ENCODE measurements at places on chromosomes 3 and 15.

GRCh38 chr15:29289173-29289572 is 19.6 kb upstream of the NSMCE3 start:
- DNase-seq: no peak

DNA sequence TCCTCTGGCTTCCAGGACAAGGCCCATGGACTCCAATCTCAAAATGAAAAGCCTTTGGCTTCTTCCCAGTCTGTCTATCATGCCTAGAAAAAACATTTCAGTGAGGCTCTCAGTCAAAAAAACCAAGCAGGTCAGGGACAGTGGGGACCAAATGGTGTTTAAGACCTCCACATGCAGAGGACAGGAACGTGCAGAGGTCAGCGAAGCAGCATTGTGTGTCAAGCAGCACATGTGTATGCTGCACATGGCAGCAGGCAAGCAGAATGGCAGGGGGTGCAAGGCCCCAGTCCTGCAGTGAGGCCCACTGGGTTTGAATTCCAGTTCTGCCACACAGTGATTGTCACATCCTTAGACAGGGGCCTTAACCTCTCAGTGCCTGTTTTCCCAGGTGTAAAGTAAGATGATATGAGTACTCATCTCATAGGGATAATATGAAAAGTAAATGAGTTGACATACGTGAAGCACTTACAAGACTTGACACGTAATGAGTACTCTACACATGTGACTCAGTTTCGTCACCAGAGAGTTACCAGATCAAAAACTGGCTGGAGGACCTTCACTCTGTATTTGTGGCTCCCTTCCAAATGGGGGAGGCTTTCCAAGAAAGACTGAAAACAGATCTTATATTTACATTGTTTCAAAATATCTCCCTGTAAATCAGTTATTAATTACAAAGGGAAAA is 11.2 kb downstream of the STIMATE start:
- no peak for DNase-seq

DNA sequence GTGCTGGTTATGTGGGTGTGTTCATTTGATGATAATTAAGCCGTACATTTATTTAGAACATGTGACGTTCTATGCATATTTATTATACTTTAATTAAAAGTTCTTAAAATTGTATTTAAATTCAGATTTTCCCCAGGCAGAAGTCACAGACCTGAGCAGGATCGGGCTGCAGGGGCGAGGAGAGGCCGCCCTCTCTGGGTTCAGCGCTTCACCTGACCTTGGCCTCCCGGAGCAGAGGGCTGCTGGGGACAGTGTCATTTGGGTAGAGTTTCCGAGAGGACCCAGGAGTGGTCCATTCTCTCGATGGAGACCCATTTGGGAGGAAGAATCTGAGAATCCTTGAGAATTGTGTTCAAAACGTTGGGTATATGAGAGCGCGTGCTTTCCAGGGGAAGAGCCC is 12.0 kb upstream of the TOPBP1 start:
- DNase-seq: no peak

DNA sequence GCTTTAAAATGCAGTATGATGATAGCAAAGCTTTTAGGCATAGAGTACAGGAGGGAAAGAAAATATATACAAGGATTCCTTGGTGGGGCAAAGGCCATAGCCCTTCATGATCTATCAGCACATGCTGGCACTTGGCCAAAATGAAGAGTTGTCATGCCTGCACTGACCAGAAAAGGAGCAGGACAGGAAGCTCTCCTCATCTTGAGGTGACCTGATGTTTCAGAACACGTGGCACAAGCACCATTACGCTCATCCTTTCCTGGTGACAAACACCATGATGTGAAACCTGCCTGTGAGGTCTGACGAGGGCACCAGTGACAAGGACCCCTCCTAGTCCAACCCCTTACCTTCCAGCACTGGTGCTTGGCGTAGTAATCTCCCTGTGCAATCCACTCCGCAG is 77.9 kb upstream of the DCLK3 start:
- DNase-seq: no peak

DNA sequence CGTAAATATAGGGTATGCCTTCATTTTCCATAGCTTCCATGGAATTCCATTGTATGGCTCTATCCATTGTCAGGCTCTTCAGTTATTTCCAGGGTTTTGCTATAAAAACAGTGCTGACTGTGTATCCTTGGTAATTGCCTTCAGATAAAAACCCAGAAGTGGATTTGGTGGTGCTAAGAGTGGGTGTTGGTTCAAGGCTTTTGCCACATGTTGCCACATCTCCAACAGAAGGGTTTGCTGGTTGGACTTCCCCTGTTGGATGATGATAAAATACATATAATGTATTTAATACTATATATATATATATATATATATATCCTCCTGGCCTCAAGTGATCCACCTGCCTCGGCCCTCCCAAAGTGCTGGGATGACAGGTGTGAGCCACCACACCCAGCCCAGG is 97.8 kb downstream of the FLNB start:
- DNase-seq: no peak

DNA sequence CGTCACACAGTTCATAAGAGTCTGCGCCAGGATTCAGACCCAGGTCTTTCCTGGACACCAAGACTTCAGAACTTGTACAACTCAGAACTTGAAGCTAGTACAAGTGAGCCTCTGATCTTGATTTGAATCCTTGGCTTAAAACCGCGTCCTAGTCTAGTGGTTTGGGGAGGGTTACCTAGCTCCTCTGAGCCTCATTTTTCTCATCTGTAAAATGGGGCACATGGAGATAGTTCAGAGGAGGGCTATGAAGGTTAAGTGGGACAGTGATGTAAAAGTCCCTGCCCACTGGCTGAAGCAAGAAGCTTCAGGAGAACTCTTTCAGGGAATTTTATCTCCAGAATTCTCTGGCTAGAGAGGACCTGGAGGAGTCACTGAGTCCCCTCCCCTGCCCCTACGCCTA is 48.7 kb upstream of the LCTL start:
- no peak for DNase-seq

DNA sequence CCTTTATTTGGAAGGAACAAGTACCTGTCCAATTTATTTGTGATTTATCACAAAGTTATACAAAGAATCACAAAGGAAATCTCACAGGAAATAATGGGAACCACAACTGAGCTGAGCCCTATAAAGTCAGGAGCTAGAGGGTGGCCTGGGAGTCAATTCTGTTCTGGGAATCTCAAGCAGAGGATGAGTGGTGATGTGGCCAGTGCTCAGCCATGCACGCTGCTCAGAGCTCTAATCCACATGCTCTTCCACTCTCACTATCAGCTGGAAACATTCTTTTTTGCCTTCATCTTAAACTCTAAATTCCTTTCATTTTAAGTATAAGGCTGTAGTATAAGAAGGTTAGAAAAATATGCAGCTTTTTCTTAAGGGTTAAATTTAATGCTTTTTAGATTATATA is 36.6 kb downstream of the UACA start:
- DNase-seq: no peak

DNA sequence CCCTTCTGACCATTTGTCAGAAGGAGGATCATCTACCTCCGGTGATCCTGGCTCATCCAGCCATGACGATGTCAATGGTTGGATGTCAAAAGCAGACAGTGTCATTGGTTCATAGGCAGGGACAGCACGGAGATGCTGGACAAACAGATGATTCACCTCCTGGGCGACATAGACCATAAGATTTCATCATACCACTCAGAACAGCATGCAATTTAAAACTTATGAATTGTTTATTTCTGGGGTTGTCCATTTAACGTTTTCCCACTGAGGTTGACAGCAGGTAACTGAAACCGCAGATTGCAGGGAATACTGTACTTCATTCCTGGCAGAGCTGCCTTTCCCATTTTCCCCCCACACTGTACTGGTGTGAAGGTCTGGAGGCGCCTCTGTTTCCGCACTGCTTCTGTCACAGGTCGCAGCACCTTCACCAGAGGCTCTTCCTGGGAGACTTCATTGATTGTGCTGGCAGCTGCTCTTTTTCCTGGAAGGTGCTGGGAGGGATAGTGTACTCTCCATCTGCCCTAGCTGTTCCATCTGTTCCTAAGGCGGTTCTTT is 32.5 kb upstream of the TMOD3 start:
- DNase-seq: peak; percentile 72

GRCh38 chr3:4323246-4324027 is 20.3 kb downstream of the SETMAR start:
- no peak for DNase-seq

- no peak for DNase-seq
Observed at GRCh38 chr3:167114619-167115018, 265.5 kb downstream of the ZBBX start.

- no peak for DNase-seq
Observed at GRCh38 chr3:99526921-99527320, 111.5 kb upstream of the COL8A1 start.
